Forelimb muscle (tissue), 1 donor: ENCODE measurements at places on chromosomes 5 and 9. TPM values are rescaled to one million over a fixed set of nuclear protein-coding genes. Genes with fewer than 3 reads are reported as not detected.

Gene C9orf43
- polyA plus RNA-seq: 0.40 TPM

Gene NOXA1
- polyA plus RNA-seq: 2.2 TPM

Gene CMBL
- 119 TPM for polyA plus RNA-seq

Gene CTNND2
- 0.75 TPM for polyA plus RNA-seq

Gene NPR2
- polyA plus RNA-seq: 22.4 TPM

Gene KLF4
- 20.4 TPM for polyA plus RNA-seq

Gene FAM81B
- polyA plus RNA-seq: 3.8 TPM

Gene UNC13B
- polyA plus RNA-seq: 20.5 TPM

Gene CCDC183
- 1.9 TPM for polyA plus RNA-seq

Gene ANKRD20A1
- 0.33 TPM for polyA plus RNA-seq
